T-helper 1 cell treated with Interleukin-12 subunit alpha and Interleukin-12 subunit beta and Interleukin-4 antibody, amounts not matched to agents 30 ng/mL and 1 ng/mL, for 36 hours (primary cell): ENCODE measurements at places on chromosomes 6 and 20. TPM values are rescaled to one million over a fixed set of nuclear protein-coding genes. Genes with fewer than 3 reads are reported as not detected.

The TCF21 gene
- not detected in 2 replicates for total RNA-seq

The HSPA12B gene
- total RNA-seq, result not detected in 2 replicates

The FOXQ1 gene
- total RNA-seq, result not detected in 2 replicates

The ULBP1 gene
- total RNA-seq, result 2.0 and 2.2 TPM in 2 replicates

The EYS gene
- total RNA-seq, result not detected in 2 replicates

The SLC17A5 gene
- total RNA-seq, result 6.0 and 6.3 TPM in 2 replicates

The NNAT gene
- not detected in 2 replicates for total RNA-seq

The LHFPL5 gene
- total RNA-seq, result not detected in 2 replicates

The CLPSL1 gene
- not detected in 2 replicates for total RNA-seq

The LPIN3 gene
- total RNA-seq, result 2.0 and 2.8 TPM in 2 replicates

The TNFAIP3 gene
- total RNA-seq, result 180 and 184 TPM in 2 replicates

The ZBTB46 gene
- total RNA-seq, result 0.54 and 0.61 TPM in 2 replicates

The KCNK16 gene
- total RNA-seq, result not detected in 2 replicates

The EPM2A gene
- 3.4 and 4.6 TPM in 2 replicates for total RNA-seq

The CD24 gene
- total RNA-seq, result 0.12 and 0.39 TPM in 2 replicates

The RCAN2 gene
- total RNA-seq, result 6.4 and 6.6 TPM in 2 replicates

The ANKEF1 gene
- total RNA-seq, result 2.6 and 2.9 TPM in 2 replicates
